Osteocyte (in vitro differentiated cells): ENCODE measurements at places on chromosomes 1 and 21. TPM values are rescaled to one million over a fixed set of nuclear protein-coding genes. Genes with fewer than 3 reads are reported as not detected.

GRCh38 chr1:86650065-86650464 is 54.3 kb upstream of the SH3GLB1 start:
- DNase-seq = no peak

DNA sequence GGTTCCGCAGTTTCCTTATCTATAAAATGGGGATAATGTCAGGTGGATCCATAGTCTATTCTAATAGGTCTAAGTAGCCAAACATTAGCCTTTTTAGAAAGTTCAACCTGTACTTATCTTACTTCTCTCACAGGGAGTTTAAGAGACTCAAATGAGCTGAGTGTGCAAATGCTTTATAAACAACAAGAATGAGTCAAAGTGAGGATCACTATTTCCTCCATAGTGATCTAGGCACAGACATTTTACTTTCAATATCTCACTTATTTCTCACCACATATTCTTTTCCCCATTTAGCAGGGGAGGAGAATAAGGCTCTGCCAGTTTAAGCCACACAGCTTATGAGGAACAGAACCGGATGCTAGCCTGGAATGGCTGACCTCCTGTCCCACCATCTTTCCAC is 92.1 kb upstream of the LMO4 start:
- DNase-seq = no peak

The STUM gene
- total RNA-seq = 0.34 and 0.35 TPM in 2 replicates

The LCE1A gene
- not detected in 2 replicates for total RNA-seq

DNA sequence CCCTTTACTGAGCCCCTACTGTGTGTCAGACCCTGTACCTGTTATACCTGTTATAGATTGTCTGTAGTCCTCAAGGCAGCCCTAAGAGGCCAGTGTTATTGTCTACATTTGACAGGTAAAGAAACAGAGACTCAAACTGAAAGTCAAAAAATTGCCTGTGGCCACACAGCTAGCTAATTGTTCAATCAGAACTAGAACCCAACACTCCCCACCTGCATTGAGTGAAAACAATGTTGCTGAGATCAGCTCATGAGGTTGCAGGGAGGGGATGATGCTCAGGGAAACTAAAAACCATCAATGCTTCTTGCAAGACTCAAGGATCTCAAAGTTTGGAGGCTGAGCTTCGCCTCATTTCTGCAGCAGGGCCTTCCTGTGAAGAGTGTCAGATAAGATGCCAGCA is 109.5 kb upstream of the LMO4 start:
- DNase-seq = no peak

The OR2W3 gene
- total RNA-seq = 0.52 and 0.75 TPM in 2 replicates

- no peak for DNase-seq
These were observed 91.5 kb downstream of the SIPA1L2 start for GRCh38 chr1:232538224-232538942.

DNA sequence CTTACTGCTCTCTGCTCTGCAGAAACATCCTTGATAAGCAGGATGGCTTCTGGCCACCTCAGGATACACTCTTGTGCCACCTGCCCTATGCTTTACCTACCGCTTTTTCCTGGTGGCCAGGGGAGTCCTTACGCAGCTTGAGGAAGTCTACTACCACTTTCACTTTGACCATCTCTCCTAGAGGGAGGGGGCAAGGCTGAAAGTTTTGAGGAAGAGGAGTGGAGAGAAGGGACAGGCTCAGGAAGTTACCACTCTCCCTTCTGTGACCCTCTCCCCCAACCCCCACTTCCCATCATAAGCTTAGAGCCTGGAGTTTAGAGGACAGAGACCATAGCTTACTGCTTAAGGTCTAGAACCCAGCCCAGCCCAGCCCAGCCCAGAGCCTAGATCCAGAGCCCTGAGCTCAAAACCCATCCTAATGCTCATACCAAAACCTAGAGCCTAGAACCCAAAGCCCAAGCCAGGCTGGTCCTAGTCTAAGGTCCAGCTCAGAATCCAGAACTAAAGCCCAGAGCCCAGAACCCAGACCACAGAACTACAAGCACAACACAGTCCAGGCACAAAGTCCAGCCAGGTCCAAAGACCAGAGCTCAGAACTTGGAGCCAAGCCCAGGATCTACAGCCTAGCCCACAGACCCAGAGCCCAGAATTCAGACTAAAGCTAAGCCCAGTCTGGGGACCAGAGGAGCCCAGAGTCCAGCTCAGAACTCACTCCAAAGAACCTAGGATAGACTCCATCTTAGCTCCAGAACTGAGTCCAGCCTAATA is 18.0 kb upstream of the MFSD2A start:
- DNase-seq = no peak

DNA sequence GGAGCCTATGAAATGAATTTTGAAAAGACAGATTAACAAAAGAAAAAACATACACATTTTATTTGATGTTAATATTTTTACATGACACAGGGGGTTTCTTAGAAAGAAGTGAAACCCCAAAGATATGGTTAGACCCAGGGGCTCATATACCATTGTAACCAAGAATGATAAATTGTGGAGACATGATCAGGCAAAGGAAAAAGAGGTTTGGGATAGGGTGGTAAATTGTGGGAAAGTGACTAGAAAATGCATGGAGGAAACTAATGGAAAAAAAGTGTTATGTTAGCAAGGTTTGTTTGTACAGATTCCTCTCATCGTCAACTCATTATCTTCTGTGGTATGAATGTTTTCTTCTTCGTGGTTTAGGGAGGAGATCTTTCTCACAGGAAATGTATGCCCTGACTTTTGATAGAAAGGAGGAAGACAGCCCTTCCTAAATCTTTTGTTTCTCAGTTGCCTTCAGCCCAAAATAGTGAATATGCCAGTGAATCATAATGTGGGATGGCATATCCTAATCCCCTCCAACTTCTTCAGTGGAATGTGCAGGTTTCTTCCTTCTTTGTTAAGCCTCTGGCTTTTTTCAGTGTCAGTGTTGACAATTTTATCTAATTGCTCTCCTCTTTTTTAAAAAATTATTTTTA is 140.4 kb upstream of the UBE2U start:
- DNase-seq = no peak

- DNase-seq = no peak
These were observed 211.5 kb downstream of the TRABD2B start for GRCh38 chr1:47785561-47786271.

DNA sequence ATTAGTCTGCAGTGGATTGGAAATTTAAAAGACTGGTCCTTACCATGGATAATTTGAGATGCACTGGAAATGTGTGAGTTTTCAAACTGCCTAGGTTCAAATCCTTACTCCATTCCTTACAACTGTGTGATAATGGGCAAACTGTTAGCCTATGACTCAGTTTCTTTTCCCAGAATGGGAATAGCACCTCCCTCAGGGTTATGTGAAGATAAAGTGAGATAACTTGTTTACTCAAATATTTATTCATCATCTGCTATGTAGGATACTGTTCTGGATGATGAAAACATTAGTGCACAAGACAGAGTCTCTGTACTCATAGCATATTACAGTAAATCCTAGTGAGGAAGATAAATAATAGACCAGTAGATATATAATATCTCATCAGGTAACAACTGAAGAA is 28.6 kb downstream of the LRIG2 start:
- DNase-seq = no peak
